ENCODE measurements at places on chromosomes 1 and 21. TPM values are rescaled to one million over a fixed set of nuclear protein-coding genes. Genes with fewer than 3 reads are reported as not detected.

The EXTL1 gene
- 1.3 TPM for polyA plus RNA-seq

The FMO2 gene
- polyA plus RNA-seq, result 2.5 TPM

The CD1B gene
- 0.30 TPM for polyA plus RNA-seq

The SAMSN1 gene
- polyA plus RNA-seq, result 2.2 TPM

The GPX7 gene
- 14.5 TPM for polyA plus RNA-seq

The SAMD11 gene
- 7.9 TPM for polyA plus RNA-seq

The SYF2 gene
- polyA plus RNA-seq, result 40.7 TPM

The PEX11B gene
- polyA plus RNA-seq, result 54.8 TPM

The ZNF648 gene
- polyA plus RNA-seq, result 0.91 TPM

- no peak for DNase-seq
Measured at GRCh38 chr1:96559181-96559580, 162.4 kb upstream of the PTBP2 start.

GRCh38 chr1:180981596-180982387 lies 40.9 kb downstream of the STX6 start:
- DNase-seq, result no peak

DNA sequence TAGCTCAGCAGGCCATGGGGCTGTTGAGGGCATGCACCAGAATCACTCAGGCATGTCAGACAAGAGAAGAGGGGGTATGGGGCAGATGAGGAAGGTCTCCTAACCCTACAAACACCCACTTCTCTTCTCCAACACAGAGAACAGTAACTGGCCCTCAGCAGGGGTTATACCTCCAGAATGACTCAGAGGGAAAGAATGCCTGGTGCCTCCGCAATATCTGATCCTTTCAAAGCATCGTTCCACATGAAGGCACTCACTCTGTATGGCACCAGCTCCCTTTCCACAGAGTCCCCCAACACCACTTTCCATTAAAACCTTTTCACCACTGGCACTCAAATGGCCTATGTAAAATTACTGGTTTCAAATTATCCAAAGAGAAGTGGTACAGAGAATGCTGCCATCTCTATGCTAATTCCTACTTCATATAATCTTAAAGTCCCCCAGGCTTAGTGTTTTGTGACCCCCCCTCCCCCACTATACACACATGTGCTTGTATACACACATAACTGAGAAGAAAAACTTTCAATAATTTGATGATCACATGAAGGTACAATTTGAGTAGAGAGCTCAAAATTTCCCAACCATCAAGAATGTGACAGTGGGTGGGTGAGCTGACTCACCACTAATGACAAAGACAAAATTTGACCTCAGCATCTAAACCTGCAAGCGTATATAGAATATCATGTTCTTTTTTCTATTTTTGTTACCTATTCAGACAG lies 91.5 kb downstream of the SIPA1L2 start:
- no peak for DNase-seq

- DNase-seq, result no peak
Measured at GRCh38 chr1:34361121-34361520, 184.4 kb downstream of the C1orf94 start.

- DNase-seq, result no peak
Measured at GRCh38 chr1:115790356-115790755, 21.8 kb upstream of the CASQ2 start.

- no peak for DNase-seq
Measured at GRCh38 chr1:36086529-36087232, 2.0 kb upstream of the ADPRS start.

DNA sequence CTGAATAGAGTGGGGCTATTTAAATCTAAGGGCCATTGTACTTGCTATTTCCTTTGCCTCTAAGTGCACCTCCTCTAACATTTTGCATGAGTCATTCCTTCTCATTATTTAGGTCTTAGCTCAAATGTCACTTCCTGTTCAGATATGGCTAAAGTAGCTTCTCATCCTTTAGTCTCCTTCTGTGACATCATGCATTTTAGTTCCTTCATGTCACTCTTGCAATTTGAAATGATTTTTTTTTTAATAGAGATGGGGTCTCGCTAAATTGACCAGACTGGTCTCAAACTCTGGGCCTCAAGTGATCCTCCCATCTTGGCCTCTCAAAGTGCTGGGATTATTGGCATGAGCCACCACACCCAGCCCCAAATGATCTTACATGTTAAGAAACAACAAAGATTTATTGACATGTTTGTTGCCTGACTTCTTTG lies 6.6 kb downstream of the TBX19 start:
- no peak for DNase-seq

DNA sequence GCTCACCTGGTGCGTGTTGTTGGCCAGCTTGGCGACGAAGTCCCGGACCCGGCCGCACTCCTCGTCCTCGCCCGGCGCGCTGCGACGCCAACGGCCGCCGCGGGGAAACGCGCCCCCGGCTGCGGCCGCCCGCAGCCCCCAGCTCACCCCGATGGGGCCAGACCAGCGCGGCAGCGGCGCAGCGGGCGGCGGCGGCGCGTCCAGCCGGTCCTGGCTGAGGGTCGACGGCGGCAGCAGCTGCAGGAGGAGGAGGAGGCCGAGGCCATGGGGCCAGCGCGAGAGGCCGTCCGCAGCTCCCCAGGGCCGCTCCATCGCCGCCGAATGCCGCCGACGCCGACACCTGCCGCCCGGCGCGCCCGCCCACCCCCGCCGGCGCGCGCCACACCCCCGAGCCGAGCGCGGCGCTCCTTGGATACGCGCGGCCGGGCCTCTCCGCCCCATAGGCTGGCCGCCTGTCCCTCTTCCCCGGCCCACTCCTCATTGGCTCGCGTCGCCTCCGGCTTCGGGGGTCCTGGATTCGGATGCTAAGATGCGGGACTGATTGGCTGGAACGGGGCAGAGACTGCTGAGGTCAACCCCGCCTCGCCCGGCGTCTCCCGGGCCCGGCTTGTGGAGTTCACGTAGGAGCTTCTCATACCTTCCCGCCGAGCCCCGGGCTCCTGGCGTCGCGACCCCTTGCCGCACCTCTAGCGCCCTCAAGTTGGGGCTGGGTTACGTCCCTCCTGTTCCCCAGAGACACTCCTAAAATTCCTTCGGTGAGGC lies at the start of gene SORT1:
Gene SORT1 (minus strand): TSS at position 338 of the 762 bp plus-strand sequence. CDS start 26 bp downstream, at position 312.
- DNase-seq, result peak; percentile 97

DNA sequence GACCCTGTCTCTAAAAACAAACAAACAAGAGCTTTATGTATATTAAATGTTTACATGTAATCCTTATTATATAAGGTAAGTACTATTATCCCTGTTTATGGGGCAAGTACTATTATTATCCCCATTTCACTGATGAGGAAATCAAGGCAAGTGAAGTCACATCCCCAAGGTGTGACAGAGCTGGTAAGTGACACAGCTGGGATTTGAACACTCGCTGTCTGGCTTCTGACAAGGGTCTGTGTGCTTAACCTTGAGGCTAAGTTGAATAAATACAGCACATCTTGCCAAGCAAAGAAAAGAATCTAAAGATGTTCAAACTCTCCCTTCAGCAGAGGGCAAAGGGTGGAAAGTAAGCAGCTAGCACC lies 167.9 kb upstream of the IRF2BP2 start:
- DNase-seq, result no peak

GRCh38 chr1:8846263-8846662 lies 28.8 kb upstream of the RERE start:
- DNase-seq, result no peak

GRCh38 chr1:21320410-21321108 lies 30.3 kb upstream of the ECE1 start:
- DNase-seq, result no peak

DNA sequence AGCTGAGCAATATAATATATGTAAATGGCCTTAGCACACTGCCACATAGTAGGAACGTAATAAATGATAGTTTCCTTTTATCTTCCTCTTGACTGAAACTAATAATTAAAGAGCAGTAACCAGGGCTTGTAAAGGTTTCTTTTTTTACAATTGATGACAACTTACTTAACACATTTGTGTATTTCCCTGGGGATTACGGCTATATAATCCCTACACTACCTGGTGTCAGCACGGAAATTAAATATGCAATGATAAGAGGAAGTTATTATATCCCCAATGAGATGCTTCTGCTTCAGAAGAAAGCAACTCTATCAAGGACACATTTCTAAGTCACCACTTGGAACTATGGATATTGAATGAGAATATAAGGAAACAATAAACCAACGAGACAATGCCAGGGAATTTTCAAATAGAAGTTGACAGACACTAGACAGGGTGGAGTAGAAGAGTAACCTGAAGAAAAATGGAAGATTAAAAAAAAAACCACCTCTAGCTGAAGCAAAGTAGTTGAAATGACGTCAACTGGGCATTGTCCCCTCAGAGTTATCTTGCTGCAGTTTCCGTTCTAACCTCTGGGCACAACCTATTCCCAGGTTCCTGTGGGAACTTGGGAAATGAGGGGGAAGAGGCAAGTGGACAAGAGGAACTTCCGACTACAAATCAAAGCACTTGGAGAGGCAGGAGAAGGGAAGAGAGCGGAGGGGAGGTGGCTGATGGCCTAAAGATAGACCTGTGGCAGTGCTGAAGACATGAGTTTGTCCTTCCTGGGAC lies 66.5 kb downstream of the PLPP3 start:
- no peak for DNase-seq

DNA sequence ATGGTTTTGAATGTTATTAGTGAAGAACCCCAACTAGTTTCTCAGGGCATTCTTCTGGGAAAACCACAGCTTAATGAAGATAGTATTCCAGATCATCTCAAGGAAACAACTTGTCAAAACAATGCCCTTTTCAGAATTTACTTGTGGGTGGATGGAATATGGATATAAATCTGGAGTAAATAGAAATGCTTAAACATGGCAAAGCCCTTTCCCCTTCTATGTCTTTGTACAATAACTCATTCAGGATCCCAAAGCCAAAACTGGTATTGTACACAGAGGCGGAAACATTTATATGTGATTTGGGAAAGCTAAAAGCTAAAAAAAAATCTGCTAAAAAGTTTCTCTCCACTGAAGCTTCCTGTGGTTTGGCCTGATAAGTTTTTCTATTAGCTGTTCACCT lies 55.5 kb upstream of the RGS5 start:
- no peak for DNase-seq

GRCh38 chr1:170267317-170267716 lies 121.6 kb downstream of the NTMT2 start:
- DNase-seq, result no peak

DNA sequence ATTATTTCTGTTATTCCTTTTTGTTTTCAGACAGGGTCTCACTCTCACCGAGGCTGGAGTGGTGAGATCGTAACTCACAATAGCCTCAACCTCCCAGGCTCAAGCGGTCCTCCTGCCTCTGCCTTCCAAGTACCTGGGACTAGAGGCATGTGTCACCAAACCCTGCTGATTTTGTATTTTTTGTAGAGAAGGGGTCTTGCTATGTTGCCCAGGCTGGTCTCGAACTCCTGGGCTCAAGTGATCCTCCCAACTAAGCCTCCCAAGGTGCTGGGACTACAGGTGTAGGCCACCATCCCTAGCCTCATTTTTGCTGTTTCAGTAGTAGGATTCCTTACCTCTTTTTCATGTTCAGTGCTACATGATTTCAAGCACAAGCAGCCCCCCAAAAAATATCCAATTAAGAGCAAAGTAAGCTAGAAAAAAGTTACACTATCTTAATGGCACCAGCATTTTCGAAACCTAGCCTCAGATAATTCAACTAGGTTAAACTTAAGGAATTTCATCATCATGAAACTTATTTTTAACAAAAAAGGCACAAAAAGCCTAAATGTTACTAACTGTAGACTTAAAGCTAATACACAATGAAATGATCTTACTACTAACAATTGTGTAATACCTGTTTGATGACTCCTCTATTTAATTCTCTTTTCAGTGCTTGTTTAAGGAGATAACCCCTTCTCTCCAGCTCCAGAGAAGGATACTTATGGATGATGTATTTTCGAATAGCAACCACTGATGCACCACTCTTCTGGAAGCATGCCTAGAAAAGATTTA lies 16.6 kb downstream of the HP1BP3 start:
- DNase-seq, result no peak

- DNase-seq, result no peak
Measured at GRCh38 chr21:40972151-40972550, 125.2 kb upstream of the DSCAM start.

GRCh38 chr1:85320371-85321131 lies 44.1 kb upstream of the BCL10 start:
- no peak for DNase-seq

- no peak for DNase-seq
Measured at GRCh38 chr1:201933840-201934430, 12.4 kb downstream of the LMOD1 start.

DNA sequence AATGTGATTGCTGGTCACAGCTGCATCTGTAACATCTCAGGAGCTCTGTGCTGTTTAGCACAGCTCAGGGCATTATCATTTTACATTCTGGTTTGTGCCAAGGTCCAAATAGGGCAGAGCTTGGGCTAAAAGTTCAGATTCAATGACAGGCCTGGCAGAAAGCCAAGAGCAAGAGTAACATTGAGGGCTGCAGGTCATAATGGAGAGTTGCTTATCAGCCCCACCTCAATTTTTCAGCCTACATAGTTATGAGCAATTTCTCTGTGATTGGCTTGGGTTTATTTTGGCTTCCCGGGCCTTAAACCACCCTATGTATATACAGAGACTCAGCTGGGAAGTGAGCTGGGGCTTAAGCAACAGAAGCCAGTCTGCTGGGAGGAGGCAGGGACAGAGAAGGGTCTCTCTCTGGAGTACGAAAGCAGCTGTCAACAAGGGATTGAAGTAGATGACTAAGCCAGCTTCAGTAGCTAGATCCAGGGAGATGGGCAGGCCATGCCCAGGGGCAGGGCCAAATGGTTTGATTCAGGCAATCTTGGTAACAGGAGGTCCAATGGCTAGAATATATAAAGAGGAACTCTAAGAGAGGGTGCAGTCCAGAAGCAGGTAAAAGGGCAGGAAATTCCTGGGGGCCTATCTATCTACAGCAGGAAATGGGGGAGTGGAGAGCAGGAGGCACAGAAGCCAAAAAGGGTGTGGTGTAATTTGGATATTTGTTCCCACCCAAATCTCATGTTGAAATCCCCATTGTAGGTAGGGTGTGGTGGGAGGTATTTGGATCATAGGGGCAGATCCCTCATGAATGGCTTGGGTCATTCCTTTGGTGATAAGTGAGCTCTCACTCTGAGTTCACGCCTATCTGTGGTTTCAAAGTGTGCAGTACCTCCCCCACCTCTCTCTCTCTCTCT lies 49.0 kb downstream of the BRINP2 start:
- no peak for DNase-seq

- no peak for DNase-seq
Measured at GRCh38 chr1:164787834-164788231, 228.8 kb downstream of the PBX1 start.

- no peak for DNase-seq
Measured at GRCh38 chr21:34770576-34770975, 101.8 kb downstream of the CLIC6 start.

- no peak for DNase-seq
Measured at GRCh38 chr21:41653954-41654491, 112.8 kb downstream of the RIPK4 start.

All from testis (tissue), 5 donors.